RPMI7951 (cell line): ENCODE measurements at places on chromosomes 6 and 20. TPM values are rescaled to one million over a fixed set of nuclear protein-coding genes. Genes with fewer than 3 reads are reported as not detected.

Gene DAAM2
- 4.0 and 5.4 TPM in 2 replicates for total RNA-seq

Gene CGAS
- 13.8 and 20.5 TPM in 2 replicates for total RNA-seq

Gene GRM4
- not detected in 2 replicates for total RNA-seq

Gene BPIFA2
- not detected in 2 replicates for total RNA-seq

Gene SNX21
- 54.1 and 59.8 TPM in 2 replicates for total RNA-seq

DNA sequence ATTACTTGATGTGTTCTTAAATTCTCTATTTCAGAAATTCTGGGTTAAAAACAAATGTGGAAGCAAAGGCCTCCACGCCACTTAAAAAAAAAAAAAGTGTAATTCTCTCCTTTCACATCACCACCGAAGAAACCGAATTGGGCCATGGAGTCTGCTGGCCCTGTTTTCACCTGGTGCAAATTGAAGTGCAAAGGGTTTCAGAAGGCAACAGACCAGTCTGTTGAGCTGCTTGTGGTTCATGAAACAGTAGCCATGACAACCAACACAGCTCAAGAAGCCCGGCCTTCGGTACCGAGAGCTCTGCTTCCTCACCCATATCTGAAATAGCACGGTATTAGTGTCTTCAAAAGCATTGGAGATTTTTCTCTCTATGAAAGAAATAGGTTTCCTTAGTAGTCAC is 63.1 kb downstream of the GMPR start:
- DNase-seq, result no peak

GRCh38 chr6:65819152-65819551 is 112.1 kb upstream of the EYS start:
- no peak for DNase-seq

DNA sequence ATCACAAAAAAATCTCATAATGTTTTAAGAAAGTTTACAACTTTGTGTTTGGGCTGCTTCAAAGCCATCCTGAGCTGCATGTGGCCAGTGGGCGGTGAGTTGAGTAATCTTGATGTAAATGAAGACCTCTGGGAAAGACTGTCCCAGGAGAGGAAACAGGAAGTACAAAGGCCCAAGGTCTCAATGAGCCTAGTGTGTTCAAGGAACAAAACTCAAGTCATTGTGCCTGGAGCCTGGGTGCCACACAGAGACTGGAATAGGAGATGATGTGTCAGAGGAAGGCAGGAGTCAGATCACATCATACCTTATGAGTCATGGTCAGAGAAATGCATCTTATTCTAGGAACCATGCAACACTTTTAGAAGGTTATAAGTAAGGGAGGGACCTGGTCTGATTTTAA is 51.5 kb downstream of the COL19A1 start:
- DNase-seq, result peak; percentile 75

- peak; percentile 97 for DNase-seq
Measured at GRCh38 chr20:10171864-10172751, 46.5 kb upstream of the SNAP25 start.

DNA sequence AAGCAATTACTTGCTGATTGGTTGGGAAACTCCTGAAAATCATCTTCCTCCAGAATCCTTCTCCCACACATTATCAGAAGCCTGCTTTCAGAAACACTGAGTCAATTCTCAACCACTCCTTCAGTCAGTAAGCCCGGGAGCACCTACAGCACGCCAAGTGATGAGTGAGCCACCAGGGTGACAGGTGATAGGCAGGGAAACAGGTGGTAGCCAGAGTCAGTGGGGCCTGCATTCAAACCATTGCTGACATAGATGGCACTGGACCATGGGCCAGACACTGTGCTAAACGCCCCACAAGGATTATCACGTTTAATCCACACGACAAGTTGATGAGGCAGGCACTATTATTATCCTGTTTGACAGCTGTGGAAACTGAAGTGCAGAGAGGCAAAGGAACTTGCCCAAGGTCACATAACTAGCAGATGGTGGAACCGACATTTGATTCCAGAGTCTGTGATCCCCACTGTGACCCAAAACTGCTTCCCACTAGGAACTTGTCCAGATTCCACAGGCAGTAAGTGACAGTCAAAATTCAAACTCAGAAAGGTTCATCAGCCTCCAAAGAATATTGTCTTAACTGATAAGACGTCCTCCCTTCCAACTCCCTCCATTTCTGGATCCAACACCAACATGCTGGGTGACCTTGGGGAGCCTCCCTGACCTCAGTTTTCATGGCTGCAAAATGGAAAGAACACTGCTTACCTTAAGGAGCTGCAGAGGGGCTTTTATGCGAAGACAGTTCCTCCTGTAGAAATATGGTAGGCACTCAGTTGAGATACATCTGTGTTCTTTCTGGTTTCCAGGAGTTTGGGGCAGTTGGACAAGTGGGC is 23.9 kb upstream of the TOP1 start:
- DNase-seq, result peak; percentile 40

DNA sequence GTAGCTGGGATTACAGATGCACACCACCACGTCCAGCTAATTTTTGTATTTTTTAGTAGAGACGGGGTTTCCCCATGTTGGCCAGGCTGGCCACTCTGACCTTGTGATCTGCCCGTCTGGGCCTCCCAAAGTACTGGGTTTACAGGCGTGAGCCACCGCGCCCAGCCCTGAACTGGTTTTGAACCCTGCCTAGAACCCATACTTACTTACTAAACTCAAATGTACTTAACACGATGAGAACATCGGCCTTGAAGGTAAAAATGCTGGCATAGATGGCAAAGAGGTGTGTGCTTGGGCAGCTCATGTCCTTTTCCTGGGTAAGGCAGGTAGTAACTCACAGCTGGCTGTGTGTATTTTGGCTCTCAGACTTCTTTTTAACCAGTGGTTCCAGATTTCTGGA is 3.2 kb upstream of the ARMC12 start:
- DNase-seq, result no peak

DNA sequence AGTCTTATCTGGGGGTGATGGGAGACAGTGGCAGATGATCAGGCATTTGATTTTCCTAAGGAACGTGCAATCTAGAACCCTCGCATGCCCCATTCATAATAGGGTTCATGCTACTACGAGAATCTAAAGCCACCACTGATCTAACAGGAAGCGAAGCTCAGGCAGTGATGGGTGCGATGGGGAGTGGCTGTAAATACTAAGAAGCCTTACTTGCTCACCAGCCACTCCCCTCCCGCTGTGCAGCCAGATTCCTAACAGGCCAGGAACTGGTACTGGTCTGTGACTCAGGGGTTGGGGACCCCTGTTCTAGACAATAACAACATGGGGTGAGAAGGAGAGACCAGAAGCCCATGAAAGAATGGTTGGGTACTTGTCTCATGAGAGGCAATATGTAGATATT is 4.5 kb downstream of the TREML4 start:
- DNase-seq, result no peak

DNA sequence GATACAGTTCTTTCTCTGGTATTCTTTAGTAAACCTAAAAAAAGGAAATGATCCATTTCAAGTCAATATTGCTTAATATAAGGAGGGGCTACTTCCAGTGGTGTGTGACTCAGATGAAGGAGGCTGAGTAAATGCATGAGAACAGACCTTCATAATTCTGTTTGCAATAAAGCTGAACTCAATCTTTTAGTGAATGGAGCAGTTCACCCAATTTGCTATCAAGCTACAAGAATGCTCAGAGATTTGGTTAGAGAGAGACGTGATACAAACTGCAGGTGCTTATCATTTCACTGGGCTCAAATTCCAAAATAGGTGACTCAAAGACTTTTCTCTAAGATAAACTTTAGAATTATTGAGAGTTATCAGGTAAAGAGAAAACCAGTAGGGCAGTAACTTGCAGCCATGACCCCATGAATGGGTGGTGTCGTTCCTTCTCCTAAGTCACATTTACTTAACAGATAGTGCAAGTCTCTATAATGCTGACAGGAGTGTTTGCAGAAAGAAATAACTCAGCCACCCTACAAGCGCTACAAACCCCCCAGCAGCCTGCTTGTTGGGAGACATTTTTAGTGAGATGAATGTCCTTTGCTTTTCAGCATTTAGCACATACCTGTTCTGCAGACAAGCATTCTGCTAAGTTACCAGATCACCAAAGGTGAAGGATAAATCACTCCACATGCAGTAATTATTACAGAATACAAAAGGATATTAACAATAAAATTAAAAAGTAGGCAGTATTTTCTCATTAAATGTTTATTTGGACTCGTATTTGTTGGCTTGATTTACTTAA is 16.4 kb upstream of the BLOC1S5 start:
- peak; percentile 24 for DNase-seq

- DNase-seq, result no peak
Measured at GRCh38 chr6:99064834-99065233, 117.1 kb upstream of the FBXL4 start.

- peak; percentile 46 for DNase-seq
Measured at GRCh38 chr20:51487076-51487475, 55.4 kb downstream of the NFATC2 start.

- no peak for DNase-seq
Measured at GRCh38 chr6:169975286-169975685, 223.9 kb downstream of the ERMARD start.

GRCh38 chr20:7387638-7388193 is 552.5 kb downstream of the HAO1 start:
- no peak for DNase-seq

- no peak for DNase-seq
Measured at GRCh38 chr6:13472976-13473767, 14.2 kb downstream of the GFOD1 start.
